ENCODE measurements at places on chromosomes 16 and 17. TPM values are rescaled to one million over a fixed set of nuclear protein-coding genes. Genes with fewer than 3 reads are reported as not detected.

Gene RND2
- total RNA-seq: not detected

Gene CMTM2
- total RNA-seq: 0.45 TPM

Gene PIK3R5
- 84.4 TPM for total RNA-seq

Gene MEOX1
- 16.2 TPM for total RNA-seq

Gene OMG
- total RNA-seq: 0.31 TPM

Gene KCNH4
- 0.10 TPM for total RNA-seq
